ENCODE measurements at places on chromosomes 5 and 9. TPM values are rescaled to one million over a fixed set of nuclear protein-coding genes. Genes with fewer than 3 reads are reported as not detected.
A peak's percentile ranks its signal among the peaks of the same experiment; 100 is the strongest.

Gene GDA
- 0.57 TPM for polyA plus RNA-seq

Gene SCGB3A1
- 1.8 TPM for polyA plus RNA-seq

Gene ANKRD55
- 0.31 TPM for polyA plus RNA-seq

GRCh38 chr5:103498800-103499551 is 63.6 kb downstream of the NUDT12 start:
- no peak for DNase-seq
- H3K4me1 ChIP-seq: peaks cover 9% of the 10 kb centered on the region
- no peaks in the 10 kb centered on the region for H3K36me3 ChIP-seq
- H3K27me3 ChIP-seq: no peaks in the 10 kb centered on the region
- H3K27ac ChIP-seq: no peak overlapping the region

- DNase-seq: no peak
- H3K36me3 ChIP-seq: no peaks in the 10 kb centered on the region
- no peak overlapping the region for H3K4me3 ChIP-seq
- no peak overlapping the region for H3K27ac ChIP-seq
Measured at GRCh38 chr9:126462617-126463016, 136.0 kb downstream of the MVB12B start.

DNA sequence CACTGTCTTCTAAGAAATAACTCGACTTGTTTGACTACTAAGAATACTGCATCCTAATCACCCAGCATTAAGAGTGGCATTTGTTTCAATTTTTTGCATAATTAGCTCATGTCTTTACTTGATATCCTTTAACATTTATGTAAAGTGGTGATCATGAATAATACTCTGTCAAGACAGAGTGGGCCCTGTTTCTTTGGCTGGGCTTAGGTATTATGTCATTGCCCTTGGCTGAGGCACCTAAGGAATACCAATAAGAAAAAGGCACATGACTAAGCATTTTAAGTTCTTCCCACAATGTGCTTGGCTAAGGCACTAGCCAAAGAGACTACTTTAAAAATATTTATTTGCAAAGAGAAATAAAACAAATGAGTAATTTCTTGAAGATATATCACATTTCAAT is 308.1 kb downstream of the CTNND2 start:
- no peak for DNase-seq
- H3K27me3 ChIP-seq: no peaks in the 10 kb centered on the region
- H3K4me1 ChIP-seq: no peaks in the 10 kb centered on the region
- H3K4me3 ChIP-seq: no peak overlapping the region
- no peaks in the 10 kb centered on the region for H3K36me3 ChIP-seq

DNA sequence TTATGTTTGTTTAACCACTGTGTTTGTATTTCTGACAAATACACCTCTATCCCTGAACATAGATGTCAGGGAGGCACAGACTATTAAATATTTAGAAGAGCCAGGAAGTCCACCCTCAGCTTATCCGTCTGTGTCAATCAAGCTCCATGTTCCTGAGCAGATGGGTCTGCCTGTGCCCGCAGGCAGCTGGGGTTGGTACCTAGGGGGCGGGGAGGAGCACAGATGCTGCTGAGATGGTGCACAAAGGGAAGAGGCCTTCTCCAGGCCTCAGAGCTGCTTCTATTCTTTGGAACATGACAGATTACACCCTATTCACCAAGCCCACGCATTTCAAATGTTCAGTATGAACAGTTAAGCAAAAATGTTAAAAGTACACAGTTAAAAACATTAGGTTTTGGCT is 142.1 kb downstream of the EPB41L4A start:
- no peak overlapping the region for H3K27ac ChIP-seq
- H3K4me1 ChIP-seq: no peaks in the 10 kb centered on the region
- H3K4me3 ChIP-seq: no peak overlapping the region
- H3K27me3 ChIP-seq: no peaks in the 10 kb centered on the region

GRCh38 chr5:169650701-169651331 is 13.7 kb downstream of the DOCK2 start:
- H3K36me3 ChIP-seq: no peaks in the 10 kb centered on the region
- H3K4me3 ChIP-seq: no peak overlapping the region
- no peaks in the 10 kb centered on the region for H3K27me3 ChIP-seq

DNA sequence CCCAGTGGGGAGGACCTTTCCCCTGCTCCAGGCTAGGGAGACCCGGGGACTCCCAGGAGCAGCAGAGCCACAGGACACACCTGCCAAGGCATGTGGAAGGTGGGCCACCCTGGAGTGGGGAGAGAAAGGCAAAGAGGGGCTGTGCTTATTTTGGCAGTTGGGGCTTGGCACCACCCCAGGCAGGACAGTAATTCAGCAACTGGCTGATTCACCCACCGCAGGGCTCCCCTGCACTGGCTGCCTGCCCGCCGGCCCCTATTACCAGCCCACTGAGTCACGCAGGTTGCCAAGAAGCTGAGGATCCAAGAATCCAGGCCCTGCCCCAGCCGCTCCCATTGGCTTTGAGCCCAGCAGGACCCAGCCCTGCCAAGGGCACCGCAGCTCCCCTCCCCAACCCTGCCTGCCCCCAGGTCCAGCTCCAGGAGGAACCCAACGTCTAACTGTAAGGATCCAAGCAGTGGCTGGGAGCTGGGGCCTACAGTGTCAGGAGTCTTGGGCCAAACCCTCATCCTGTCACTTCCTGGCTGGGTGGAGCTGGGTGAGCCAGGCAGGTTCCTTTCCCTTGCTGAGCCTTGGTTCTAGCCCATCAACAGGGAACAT is 14.2 kb upstream of the RALGDS start:
- H3K27ac ChIP-seq: peak overlapping the region; percentile 49
- H3K27me3 ChIP-seq: no peaks in the 10 kb centered on the region
- no peak overlapping the region for H3K4me3 ChIP-seq
- H3K36me3 ChIP-seq: no peaks in the 10 kb centered on the region
- DNase-seq: peak; percentile 95
- peaks cover 72% of the 10 kb centered on the region for H3K4me1 ChIP-seq

DNA sequence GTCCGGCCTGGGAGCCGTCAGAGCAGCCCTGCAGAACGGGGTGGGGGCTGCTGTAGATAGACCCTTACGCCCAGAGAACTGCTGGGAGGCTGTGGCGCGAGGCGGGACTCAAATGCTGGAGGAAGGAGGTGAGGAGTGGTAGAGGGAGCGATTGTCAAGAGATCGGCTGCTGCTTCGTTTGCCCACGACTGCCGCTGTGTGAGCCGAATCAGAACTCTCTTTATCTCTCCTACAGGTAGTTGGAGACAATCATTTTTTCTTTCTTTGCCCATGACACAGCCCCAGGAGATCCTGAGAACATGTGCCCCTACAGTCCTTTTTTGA is 456 bp downstream of the ZNF79 start:
- no peaks in the 10 kb centered on the region for H3K27me3 ChIP-seq
- peaks cover 13% of the 10 kb centered on the region for H3K36me3 ChIP-seq
- H3K27ac ChIP-seq: peak overlapping the region; percentile 87
- peak overlapping the region; percentile 85 for H3K4me3 ChIP-seq
- peaks cover 44% of the 10 kb centered on the region for H3K4me1 ChIP-seq

GRCh38 chr5:143695244-143695864 is 116.6 kb upstream of the HMHB1 start:
- no peaks in the 10 kb centered on the region for H3K36me3 ChIP-seq
- no peak overlapping the region for H3K4me3 ChIP-seq
- no peaks in the 10 kb centered on the region for H3K27me3 ChIP-seq
- DNase-seq: no peak
- H3K27ac ChIP-seq: no peak overlapping the region
- no peaks in the 10 kb centered on the region for H3K4me1 ChIP-seq

GRCh38 chr5:147411359-147412319 is 98.2 kb downstream of the DPYSL3 start:
- no peak for DNase-seq
- H3K4me1 ChIP-seq: no peaks in the 10 kb centered on the region
- H3K36me3 ChIP-seq: no peaks in the 10 kb centered on the region

- H3K36me3 ChIP-seq: no peaks in the 10 kb centered on the region
- H3K27ac ChIP-seq: no peak overlapping the region
Measured at GRCh38 chr9:115628426-115628825, 510.5 kb upstream of the TNC start.

DNA sequence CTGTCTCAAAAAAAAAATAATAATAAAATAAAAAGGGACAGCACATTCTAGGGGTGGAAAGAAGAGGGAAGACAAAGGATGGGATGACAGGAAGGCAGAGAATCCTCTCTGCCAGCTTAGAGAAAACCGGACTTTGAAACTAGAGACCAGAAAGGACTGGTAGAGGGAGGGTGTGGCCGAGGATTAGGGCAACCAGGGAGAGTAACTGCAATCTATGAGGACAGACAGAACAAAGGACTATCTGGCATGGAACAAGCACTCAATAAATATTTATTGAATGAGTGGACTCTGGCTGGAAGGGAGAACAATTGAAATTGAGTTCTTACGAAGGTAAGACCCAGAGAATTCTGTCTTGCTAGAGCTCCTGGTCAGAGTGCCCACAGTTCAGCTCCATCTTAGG is 2.4 kb downstream of the GBA2 start:
- DNase-seq: no peak
- no peaks in the 10 kb centered on the region for H3K27me3 ChIP-seq
- peaks cover 48% of the 10 kb centered on the region for H3K4me1 ChIP-seq
- no peak overlapping the region for H3K4me3 ChIP-seq
